Mesothelial cell of epicardium (in vitro differentiated cells): ENCODE measurements at places on chromosomes 3 and 15. TPM values are rescaled to one million over a fixed set of nuclear protein-coding genes. Genes with fewer than 3 reads are reported as not detected.

Gene ACSBG1
- 0.57 to 1.2 TPM (median 0.73 TPM) in 3 replicates for total RNA-seq

Gene IFT57
- total RNA-seq, result 43.1 to 52.5 TPM (median 44.3 TPM) in 3 replicates

Gene SAMMSON
- not detected in 3 replicates for total RNA-seq

Gene ROPN1
- total RNA-seq, result not detected in 3 replicates

Gene STRIT1
- not detected in 3 replicates for total RNA-seq

Gene RUBCN
- 22.2 to 24.5 TPM (median 22.9 TPM) in 3 replicates for total RNA-seq

Gene C3orf20
- 0.09 to 0.13 TPM (median 0.11 TPM) in 3 replicates for total RNA-seq

Gene EHHADH
- 5.0 to 7.8 TPM (median 5.9 TPM) in 3 replicates for total RNA-seq
